HuH-7.5 (cell line): ENCODE measurements at places on chromosomes 6 and 20.
A peak's percentile ranks its signal among the peaks of the same experiment; 100 is the strongest.

GRCh38 chr6:158475344-158476302, 84.3 kb upstream of the TMEM181 start:
- no peak for DNase-seq

DNA sequence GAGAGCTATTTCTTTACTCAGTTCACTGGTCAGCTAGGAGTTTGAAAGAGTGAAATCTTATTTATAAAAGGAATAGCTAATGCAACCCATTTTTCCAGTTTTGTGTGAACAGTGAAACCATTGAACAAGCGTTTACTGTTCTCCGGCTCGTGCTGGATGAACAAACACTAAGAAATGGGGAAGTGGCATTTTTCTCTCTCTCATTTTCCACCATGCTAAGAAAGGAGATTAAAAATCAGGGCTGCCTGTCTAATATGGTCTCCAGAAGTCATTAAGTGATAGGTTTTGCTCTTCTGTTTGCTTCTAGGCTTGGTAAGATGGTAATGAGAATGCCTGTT, 774 bp upstream of the SFT2D1 start:
- DNase-seq, result no peak

GRCh38 chr6:43020847-43021246, 576 bp upstream of the RRP36 start:
- DNase-seq, result peak; percentile 22

DNA sequence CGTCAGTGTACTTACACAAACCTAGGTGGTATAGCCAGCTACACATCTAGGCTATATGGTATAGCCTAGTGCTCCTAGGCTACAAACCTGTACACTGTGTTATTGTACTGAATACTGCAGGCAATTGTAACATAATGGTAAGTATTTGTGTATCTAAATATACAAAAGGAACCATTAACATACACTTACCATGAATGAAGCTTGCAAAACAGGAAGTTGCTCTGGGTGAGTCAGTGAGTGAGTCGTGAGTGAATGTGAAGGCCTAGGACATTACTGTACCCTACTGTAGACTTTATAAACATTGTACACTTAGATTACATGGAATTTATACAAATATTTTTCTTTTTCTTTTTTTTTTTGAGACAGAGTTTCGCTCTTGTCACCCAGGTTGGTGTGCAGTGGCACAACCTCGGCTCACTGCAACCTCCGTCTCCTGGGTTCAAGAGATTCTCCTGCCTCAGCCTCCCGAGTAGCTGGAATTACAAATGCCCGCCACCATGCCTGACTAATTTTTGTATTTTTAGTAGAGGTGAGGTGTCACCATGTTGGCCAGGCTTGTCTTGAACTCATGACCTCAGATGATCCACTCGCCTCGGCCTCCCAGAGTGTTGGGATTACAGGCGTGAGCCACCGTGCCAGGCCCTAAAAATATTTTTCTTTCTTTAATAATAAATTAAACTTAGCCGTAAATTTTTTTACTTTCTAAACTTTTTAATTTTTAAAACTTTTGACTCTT, 15.4 kb upstream of the KIAA1755 start:
- DNase-seq, result no peak

DNA sequence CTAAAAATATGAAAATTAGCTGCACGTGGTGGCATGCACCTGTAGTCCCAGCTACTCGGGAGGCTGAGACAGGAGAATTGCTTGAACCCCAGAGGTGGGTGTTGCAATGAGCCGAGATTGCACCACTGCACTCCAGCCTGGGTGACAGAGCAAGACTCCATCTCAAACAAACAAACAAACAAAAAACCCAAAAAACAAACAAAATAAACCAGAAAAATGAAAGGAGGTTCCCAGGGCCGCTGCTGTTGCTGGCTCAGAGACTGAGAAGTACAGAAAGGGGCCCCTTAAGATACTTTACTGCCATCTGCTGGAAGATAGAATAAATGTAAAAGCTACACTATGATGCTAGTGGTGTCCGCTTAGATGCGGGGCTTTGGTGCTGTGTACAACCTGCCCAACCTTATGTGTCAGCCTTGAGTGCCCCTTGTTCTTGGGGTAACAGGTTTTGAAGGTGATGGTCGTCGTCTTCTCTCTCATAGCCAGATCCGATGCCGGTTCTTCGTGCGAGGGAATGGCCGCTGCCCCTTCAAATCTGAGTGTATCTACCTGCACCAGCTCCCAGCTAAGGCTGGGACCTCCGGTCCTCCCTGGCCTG, 2.8 kb upstream of the FANCE start:
- DNase-seq, result peak; percentile 70

GRCh38 chr6:134902936-134903335, 47.0 kb downstream of the ALDH8A1 start:
- DNase-seq, result no peak

DNA sequence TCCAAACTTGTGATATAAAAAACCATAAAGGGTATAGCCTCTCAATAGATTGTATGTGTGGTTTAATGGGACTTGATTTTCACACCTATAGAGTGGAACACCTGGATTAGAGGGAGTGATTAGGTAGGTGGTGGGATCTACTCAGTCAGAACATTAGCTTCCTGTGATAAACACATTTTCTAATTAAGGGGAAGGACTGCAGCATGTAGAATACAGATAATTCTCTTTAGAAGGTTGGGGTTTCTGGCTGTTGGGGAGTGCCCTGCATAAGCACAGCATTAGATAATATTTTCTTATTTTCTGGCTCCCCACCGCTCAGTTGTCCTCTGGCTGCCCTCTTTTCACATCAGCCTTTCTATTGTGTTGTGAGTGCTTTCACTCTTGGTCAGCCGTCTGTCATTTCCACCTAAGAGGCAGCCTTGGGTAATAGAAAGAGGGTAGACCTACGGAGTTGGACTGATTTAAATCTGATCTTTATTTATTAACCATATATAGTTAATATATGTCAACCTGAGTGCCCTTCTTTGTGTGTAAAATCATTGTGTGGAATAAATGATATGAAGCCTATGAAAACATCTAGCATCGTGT, 8.0 kb downstream of the CSE1L start:
- DNase-seq, result no peak

DNA sequence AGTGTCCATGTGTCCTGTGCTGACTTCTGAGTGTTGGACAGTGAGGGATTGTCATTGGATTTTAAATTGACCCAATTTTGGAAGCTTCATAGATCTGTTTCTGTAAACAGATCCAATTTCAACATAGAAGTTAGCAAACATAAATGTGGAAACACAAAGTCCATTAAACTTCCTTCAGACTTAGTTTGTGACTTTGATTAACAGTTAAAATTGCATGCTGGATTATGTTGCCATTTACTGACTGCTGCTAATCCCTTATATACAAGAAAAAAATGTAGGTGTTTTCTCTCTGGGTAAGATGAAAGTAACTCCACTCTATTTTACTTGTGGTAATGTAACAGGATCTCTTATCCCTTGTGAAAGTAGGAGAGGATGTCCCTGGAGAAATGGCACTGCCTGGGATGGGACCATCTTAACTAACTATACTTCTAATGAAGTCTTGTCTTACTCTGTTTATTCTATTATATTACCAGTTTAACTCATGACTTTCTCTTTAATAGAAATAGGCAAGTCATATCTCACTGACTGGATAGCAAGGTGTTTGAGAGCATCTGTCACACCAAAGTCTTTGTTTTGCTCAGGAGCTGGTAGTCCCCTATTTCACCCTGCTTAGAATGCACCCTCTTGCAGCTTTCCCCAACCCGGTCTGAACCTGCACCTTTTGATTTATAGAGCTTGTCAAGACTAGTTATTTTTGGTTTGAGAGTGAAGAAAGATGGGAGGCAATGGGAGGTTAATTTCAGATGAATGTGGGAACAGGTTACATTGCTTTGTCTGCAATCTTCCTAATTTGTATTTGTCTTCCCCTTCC, 7.2 kb downstream of the TPX2 start:
- no peak for DNase-seq

GRCh38 chr6:111799576-111800258, 73.5 kb downstream of the FYN start:
- DNase-seq, result no peak

DNA sequence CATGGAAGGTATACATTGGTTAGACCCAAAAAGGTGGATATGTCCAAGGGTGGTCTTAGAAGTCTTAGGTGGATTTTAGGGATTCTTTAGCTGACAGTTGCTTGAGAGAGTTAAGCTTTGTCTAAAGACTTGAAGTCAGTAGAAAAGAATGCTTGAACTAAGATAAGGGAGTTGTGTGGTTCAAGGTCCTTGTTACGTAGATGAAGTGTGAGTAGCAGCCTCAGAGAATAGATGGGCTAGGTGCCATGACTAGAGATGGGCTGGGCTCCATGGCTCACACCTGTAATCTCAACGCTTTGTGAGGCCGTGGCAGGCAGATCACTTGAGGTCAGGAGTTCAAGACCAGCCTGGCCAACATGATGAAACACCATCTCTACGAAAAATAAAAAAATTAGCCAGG, 1.7 kb downstream of the SHLD1 start:
- DNase-seq, result no peak

DNA sequence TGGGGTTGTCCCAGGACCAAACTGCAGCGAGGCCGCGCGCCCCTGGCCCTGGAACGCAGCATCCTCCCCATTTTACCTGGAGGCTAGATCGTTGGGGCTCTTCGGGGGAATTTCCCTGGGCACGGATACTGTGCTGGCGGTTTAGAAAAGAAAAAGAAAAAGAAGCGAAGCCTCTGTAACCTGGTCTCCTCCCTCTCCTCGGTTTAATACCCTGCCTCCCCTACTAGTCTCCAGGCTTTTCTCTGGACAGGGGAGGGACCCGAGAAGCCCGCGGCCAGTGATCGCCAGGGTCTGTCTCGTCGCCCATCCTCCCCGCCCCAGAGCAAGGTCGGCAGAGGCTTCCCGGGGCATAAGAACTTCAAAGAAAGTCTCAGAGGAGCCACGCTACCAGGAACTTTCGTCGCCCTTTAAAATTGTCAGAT, 6.1 kb upstream of the LAMP5 start:
- DNase-seq, result no peak

- no peak for DNase-seq
Measured at GRCh38 chr6:14966906-14967711, 278.8 kb upstream of the JARID2 start.

DNA sequence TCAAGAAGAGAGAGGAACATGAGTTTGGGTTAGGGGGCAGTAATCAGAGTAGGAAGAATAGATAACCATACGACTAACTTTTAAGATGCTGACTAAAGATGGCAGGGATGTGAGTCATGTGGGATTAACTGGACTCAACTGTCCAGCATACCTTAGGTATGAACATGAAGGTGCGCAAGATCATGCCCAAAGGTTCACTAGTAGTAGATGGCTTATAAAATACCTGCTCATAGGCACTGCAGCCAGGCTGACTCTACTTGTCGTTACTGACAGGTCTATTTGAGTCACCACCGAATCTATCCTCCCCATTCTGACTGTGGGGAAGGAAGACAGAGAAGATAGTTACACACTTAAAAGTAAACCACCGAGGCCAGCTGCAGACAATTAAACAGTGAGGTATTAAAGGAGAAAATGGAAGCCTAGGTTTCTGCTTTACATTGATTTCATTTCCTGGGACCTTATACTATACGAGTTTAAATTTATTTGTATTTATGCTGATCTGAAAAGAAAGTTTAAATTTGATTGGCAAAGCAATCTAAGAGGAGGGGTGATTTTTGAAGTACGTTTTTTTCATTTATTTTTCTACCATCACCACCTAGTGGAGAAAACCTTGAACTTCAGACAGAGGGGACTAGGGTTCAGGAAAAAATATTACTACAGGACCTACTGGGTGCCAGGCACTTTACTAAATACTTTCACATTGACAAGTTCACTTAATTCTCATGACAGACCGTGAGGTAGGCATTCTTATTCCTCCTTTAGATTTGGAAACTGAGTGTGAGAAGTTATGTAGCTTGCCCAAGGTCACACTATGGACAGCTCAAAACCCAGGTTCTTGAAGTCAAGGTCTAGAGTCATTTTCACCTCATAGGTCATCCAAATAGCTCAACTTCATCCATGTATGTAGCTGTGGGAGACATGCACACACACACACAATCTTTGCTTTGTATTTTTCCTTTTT, 4.0 kb upstream of the WRNIP1 start:
- DNase-seq, result no peak

DNA sequence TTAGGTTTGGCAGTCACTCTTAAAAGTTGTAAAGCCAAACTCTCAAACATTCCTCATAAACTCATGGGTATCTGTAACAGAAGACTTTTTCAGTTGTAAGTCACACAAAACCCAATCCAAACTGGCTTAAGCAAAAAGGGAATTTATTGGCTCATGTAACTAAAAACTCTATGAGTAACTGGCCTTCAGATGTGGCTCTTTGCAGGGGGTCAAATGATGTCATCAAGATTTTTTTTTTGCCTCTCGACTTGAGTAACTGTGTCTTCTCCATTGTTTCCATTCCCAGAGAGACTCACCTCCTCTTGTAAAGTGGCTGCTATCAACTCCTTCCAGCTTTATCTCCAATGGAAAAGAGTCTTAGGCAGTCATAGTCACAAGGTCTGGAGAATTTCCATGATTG, 645.0 kb downstream of the DHX35 start:
- no peak for DNase-seq
